ENCODE measurements at places on chromosomes 6 and 20.

DNA sequence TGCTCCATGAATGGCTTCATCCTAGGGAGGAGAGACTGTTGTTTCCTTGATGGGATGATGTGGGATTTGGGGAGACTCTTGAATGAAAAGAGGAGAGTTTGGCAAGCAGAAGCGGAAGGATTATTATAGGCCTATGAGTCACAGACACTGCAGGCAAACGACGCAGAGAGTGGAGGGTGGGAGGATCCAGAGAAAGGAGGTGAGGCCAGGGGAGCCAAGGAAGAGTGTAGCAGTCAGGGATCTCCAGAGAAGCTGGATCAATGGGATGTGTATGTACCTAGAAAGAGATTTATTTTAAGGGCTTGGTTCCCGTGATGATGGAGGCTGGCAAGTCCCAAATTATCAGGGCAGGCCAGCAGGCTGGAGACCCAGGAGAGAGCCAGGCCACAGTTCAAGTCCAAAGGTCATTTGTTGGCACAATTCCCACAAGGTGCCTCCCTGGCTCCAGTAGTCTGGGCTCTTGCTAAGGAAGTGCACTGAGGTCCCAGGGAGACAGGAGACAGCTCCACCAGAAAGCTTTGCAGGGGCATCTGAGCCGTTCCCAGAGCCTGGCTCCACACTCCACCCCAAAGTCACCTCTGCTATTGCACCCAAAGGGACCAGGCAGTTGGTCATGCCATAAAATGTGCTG, 76.0 kb downstream of the ADTRP start:
- no peak for DNase-seq

DNA sequence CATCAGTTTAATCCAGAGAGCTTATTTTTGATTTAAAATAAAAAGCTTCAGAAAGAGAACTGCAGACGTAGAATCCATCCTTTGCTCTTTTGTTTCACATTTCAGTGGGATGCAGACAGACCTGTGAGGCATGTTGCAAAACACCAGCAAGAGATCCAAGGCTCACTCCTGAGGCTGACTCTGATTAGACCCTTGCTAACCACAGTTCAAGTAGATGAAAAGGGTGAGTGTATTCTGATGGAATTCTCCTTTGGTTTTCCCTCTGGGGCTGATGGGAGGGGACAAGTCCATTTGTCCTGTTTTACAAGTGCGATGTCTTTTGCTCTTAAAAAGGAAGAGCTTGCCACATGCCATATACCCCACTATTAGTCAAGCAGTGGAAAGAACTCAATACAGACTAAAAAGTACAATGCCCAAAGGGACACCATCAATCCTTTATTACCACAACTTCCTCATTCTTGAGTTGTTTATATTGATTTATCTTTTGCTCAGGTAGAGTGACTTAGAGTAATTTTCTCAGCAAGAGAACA, 772.7 kb downstream of the MAFB start:
- DNase-seq: no peak

GRCh38 chr6:44309092-44309491, 4.1 kb downstream of the AARS2 start:
- DNase-seq: no peak

GRCh38 chr6:52553158-52553557, 23.7 kb downstream of the TRAM2 start:
- no peak for DNase-seq

- no peak for DNase-seq
These were observed 8.7 kb downstream of the CST3 start for GRCh38 chr20:23629017-23629541.

GRCh38 chr6:89554106-89554505, 84.4 kb downstream of the LYRM2 start:
- DNase-seq: no peak

GRCh38 chr6:163314791-163315470, 99.6 kb upstream of the QKI start:
- no peak for DNase-seq

DNA sequence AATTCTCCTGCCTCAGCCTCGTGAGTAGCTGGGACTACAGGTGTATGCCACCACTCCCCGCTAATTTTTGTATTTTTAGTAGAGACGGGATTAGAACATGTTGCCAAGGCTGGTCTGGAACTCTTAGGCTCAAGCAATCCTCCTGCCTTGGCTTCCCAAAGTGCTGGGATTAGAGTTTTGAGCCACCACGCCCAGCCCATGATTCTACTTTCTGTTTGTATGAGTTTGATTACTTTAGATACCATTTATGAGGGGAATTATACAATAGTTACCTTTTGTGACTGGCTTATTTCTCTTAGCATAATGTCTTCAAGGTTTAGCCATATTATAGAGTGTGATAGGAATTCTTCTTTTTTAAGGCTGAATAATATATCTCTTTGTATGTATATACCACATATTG, 555.4 kb upstream of the FLRT3 start:
- DNase-seq: no peak

DNA sequence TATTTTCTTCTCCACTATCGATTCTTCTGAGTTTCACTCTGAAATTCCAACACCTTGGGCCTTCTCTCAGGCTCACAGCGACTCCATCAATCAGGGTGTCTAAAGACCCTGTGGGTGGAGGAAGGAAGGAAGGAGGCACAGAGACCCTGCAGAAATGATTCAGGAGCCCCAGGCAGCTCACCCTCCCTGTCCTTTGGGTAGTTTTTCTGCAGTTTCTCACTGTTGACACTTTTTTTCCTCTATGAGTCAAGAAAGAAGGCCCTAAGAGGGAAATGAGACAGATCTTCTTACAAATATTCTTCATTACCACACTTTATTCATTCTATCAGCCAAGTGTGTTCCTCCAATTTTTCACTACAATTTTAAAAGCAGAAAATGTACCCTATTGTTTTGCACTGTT, 34.2 kb upstream of the TBXT start:
- no peak for DNase-seq

DNA sequence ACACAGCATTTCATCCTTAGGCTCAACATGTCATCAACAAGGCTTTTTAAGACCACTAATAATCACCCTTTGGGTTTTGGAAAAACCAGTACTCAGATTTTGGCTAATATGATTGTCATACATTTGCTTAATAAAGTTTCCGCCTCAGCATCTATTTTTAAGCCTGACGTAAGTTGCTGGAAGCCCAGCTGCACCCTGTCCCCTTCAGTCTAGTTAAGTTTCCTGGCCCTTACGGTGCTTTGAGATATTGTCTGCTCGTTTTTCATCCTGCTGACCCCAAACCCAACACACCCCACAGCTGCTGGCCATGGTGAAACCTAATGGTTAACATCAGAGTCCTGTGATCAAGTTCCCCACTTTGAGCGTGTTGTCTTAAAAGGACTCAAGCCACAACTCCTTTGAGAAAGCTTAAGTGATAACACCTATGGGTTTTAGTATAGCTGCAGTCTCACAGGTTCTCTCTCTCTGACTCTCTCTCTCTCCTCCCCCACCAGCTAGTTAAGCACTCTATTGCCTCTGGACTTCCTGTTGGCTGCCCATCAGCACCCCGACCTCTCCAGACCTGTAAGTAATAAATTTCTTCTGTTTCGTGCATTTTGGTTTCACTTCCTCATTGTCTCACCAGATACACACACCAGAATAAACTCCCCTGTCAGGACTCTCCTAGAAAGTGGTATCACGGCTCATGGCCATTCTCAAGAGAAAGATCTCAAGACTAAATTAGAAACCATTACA, 802.0 kb downstream of the C6orf118 start:
- DNase-seq: no peak

- no peak for DNase-seq
These were observed 41.4 kb downstream of the ECT2L start for GRCh38 chr6:138837246-138837645.

DNA sequence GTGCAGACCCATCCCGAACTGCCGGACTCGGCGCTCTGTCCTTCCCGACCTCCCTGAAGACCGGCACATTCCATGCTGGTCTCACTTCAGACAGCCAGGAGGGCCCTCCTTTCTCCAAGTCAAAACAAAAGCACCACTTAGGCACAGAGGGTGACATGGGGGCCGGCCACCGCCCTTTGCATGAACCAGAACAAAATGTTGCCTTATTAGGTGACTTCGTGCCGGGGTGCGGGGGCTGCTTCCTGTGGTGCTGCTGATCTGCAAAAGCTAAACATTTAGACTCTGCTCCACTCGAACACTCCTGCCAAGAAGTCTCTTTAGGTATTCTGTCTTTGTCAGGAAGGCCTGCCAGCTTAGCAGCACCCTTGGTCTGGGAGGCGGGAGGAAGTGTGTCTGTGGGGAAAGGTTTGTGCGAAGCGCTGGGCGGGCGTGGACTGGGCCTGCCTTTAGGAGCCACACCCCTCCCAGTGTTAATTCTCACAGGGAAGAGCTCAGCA, 133.8 kb downstream of the SMOC2 start:
- no peak for DNase-seq

- no peak for DNase-seq
These were observed 993.3 kb upstream of the GJE1 start for GRCh38 chr6:141139461-141139860.

GRCh38 chr20:19423097-19423899, 210.9 kb downstream of the SLC24A3 start:
- no peak for DNase-seq

- no peak for DNase-seq
These were observed 167.2 kb upstream of the MAP3K7 start for GRCh38 chr6:90753820-90754643.

- DNase-seq: no peak
These were observed 4.1 kb downstream of the TRPC4AP start for GRCh38 chr20:35088231-35089145.

DNA sequence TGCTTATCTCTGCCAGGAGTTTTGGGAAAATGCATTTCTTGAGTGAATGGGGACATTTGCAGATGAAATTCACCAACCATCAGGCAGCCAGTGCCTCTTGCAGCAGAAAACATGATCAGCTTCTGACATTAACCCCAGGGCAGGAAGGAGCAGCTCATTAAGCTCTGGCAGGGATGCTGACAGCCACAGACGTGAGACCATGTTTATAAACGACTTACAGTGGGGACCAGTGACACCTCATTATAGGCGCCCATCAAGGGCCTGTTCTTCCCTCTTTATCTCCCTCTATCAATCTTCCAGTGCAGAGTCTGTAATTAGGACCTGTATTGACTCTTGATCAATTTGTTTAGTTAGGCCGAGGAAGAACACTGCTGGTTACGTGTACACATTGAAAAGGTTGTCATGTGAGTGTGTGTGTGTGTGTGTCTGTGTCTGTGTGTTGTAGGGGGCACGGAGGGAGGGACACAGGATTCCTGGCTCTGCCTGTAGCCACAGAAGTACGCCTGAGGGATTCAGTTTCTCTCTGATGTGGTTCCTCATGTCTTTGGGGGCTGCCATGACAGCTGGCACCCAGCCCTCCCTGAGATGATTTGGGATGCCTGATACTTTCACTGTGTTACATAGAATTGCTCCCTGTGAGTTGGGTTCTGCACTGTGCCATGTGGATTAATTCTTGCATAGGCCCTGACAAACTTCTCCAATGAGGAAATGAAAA, 428.4 kb upstream of the CHD6 start:
- DNase-seq: no peak

DNA sequence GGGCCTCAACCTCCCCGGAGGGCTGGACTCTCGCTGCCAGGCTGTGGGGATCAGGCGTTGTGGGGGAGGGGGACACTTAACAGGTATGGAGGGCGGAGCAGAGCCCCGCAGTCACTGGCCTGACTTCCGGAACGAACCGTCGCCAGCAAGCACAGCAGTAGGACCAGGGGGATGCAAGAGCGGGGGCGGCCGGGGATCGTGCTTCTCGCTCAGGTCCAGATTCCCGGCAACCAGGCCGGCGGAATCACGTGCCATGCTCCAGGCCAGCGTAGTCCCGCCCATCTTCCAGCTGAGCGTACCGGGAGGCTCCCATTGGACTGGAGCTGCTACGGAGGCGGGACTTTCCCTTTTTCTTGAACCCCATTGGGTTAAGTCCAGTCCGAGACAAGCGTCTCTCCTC, 10.0 kb upstream of the POU5F1 start:
- no peak for DNase-seq

DNA sequence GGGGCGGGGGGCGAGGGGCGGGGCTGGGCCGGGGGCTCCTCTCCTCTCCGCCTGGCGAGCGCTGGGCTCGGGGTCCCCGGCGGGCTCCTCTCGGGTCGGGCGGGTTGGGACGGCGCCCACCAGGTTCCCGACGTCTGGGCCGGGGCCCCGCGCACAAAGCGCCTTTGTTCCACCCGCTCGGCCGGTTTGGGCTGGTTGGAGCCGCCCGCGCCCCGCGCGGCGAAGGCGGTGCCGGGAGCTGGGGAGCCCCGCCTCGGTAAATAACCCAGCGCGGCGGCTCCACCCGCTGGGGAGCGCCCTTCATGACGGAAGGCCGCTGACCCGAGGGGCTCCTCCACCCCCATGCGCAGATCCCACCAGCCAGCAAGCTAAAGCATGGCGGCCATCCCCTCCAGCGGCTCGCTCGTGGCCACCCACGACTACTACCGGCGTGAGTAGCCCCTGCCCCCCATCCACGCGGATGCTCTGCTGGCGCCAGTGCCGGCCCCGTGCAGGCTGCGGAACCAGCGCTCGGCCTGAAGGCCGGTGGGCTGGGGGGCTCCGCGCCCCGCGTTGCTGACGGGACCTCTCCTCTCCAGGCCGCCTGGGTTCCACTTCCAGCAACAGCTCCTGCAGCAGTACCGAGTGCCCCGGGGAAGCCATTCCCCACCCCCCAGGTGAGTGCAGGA, 503 bp downstream of the PPDPF start:
- DNase-seq: peak; percentile 53

DNA sequence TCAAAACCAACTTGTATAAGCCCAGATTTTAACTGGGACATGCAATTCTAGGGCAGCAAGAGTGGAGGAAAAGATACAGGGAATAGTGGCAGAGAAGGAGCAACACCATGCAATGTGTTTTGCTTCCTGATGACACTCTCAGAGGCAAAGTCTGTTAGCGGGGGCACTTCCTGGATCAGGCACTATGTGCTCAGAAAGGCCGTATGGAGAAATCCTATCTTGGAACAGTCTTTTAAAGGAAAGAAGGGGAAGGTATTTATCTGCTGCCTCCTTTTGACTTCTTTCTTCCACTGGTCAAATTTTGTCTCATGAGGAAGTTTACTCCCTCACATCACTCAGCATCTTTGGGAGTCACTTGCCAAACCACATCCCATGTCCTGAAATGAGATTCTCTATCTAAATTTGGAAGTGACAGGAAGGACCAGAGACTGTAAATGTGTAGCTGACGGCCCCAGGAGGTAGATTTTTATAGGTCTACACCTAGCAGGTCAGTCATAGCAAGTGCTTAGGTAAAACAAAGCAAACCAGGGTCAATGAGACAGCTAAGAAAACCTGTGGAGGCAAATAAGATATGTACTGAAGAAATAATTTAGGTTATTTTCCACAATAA, 91.7 kb upstream of the ELOVL5 start:
- DNase-seq: no peak

DNA sequence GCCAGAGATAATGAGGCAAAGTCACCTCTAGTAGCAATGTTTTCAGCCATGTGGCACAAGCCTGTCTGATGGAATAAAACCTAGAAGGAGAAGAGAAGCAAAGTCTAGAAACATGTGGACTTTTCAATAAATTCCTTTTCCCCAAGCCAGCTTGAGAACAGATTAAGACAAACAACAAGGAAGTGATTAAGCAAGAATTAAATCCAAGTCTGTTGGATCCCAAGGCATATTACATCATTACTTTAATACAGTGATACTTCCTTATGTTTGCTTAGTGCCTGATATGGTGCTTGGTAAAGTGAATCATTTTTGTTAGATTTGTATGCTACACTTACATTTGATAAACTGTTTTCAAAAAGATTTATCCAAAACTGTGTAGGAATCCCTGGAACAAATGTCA, 260.3 kb upstream of the FAM83B start:
- DNase-seq: no peak

Measured in activated CD8-positive, alpha-beta memory T cell treated with anti-CD3 and anti-CD28 coated beads for 1 hour (primary cell).